H1 (cell line): ENCODE measurements at places on chromosomes 5 and 9. TPM values are rescaled to one million over a fixed set of nuclear protein-coding genes. Genes with fewer than 3 reads are reported as not detected.
A peak's percentile ranks its signal among the peaks of the same experiment; 100 is the strongest.

DNA sequence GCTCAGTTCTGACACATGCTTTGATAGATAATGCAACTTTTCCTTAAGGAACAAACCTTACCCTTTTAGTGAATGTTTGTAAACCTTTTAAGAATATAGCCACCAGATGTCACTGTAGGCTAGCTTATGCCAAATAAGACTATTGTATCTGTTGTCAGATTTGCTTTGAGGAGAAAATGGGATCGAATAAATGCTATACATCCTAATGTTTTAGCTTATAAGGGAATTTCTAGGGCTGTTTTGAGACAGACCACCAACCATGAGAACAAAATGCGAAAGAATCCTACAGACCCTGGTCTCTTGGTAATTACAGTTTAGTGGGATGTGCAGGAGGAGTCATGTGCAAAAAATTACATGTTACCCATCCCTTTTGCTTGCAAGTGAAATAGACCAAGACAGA lies 127.6 kb upstream of the NMUR2 start:
- DNase-seq, result no peak

GRCh38 chr5:34735491-34736426 lies 79.6 kb downstream of the RAI14 start:
- DNase-seq, result no peak

GRCh38 chr5:61409568-61409967 lies 77.5 kb downstream of the ZSWIM6 start:
- DNase-seq, result no peak

DNA sequence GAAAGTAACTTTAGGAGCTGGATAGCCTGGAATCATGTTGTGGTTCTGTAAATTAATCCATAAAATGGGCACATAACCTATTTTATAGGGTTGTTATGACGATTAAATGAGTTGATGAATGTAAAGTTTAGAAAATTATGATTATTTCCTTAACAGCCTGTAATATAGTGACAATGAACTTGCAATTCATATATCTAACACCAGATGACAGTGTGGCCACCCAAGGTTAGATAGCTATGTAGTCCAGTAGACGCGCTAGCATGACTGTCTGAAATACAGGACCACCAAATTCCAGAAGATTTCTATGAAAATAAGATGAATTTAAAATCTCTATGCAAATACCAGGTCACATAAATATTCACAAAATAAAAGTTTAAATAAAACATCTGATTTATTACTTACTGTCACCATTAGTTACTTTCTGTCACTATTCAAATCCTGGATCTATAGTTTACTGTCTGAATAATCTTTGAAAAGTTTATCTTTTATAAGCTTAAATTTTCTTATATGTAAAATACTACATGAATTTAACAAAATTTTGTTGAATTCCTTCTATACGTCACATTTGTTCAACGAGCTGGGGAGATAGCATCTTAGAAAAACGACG lies 26.1 kb upstream of the MACIR start:
- no peak for DNase-seq

GRCh38 chr5:136060963-136061362 lies 32.2 kb downstream of the TGFBI start:
- DNase-seq, result no peak

DNA sequence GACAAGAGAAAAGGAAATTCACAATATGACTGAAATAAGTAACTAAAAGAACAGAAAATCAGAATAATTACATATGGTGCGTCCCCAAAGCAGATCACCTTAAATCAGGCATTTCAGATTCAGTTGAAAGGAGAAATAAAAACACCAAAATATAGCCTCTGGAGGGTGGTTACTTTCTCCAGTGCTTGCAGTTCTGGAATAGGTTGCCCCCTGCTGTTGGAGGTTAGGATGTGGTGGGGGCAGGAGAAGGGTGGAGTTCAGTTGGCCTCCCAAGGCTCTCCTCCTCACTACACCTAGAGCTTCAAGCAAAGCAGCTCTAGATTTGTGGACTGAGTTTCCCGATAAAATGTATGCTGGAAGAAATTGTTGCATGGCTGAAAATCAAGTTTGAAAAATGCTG lies 338.2 kb upstream of the TLE4 start:
- peak; percentile 34 for DNase-seq

GRCh38 chr9:131752231-131752884 lies 12.5 kb upstream of the RAPGEF1 start:
- DNase-seq, result no peak

GRCh38 chr9:105073147-105073546 lies 145.2 kb upstream of the ABCA1 start:
- DNase-seq, result no peak

DNA sequence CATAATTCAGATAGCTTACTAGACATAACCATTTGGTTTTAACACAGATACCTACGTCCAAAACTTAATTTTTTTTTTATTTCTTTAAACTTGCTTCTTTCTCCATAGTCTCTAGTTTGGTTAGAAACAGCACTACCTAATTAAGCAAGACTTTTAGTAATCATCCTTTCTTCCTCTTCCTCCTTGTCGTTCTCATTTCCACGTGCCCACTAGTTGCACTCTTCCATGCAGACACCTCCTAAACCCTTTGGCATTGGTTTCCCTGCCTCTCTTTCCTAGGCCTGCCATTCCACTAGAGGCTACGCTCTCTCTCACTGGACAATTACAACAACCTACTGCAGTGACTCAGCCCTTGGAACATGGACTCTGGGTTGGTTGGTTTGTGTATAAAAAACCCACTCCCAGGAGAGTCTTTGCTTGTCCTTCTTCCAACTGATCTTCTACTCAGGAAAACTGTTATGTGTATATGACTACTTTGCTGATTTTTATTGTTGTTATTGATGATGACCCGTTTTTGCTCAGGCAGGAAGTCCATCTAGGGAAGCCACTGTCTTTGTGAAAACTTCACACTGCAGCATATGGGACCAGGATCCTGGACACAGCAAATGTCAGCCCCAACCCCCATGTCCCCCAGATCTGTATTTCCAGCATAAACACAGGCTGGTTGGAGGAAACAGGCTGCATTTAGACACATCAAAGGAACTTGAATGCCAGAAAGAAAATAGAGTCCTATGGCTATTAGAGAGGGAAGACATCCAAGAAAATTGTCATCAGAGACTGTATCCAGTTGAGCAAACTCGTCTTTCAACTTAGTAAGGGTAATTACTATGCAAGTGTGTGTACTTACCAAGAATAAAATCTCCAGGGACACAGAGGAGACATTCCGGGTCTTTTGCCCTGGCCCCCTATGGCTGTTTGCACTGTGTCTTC lies 503.2 kb downstream of the GADD45G start:
- no peak for DNase-seq

- no peak for DNase-seq
Measured at GRCh38 chr5:173932695-173933139, 44.6 kb downstream of the CPEB4 start.

- DNase-seq, result no peak
Measured at GRCh38 chr5:109347252-109347888, 62.4 kb downstream of the PJA2 start.

DNA sequence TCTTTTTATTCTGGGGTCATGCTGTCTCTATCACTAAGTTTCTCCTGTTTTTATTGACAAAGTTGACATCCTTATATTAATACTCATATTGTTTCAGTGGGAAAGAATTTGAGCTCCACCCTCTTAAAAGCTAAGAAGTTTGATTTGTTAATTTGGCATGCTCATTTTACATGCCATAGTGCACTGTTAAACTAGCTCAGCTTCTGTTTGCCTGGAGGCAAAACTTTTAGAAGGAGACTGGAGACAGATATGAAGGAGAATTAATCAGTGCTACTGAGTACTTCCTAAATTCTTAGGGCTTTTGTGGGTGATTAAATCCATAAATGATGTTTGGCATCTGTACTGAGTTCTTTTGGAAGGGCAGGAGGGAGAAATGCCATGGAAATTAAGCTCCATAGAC lies 138.9 kb downstream of the NTRK2 start:
- no peak for DNase-seq

- no peak for DNase-seq
Measured at GRCh38 chr9:90884178-90884577, 82.6 kb downstream of the SYK start.

- no peak for DNase-seq
Measured at GRCh38 chr9:36456480-36457065, 56.5 kb upstream of the RNF38 start.

GRCh38 chr5:149001162-149001561 lies 61.7 kb downstream of the SH3TC2 start:
- DNase-seq, result no peak

- no peak for DNase-seq
Measured at GRCh38 chr5:93887678-93888077, 146.3 kb upstream of the POU5F2 start.

DNA sequence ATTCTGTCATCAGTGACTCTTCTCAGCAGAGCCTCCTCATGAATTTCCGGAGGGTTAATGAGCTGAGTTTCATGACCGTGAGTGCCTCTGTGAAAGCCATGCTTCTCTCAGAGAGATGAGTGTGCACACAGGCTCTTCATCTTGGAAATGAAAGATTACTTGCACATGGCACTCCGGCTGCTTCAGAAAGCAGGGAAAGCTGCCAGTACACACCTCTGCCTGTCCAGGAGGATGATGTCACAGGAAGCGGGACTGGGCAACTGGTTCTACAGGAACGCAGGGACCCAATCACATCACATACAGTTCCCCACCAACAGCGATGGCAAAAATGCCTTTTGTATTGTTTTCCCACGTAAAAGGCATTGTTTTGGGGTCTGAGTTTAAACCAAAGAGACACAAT lies 286.0 kb upstream of the DAP start:
- DNase-seq, result no peak

The NR2F1-AS1 gene
- total RNA-seq, result 1.6 and 2.1 TPM in 2 replicates

The IL3 gene
- not detected in 2 replicates for total RNA-seq

The IGFBPL1 gene
- total RNA-seq, result 33.8 and 36.6 TPM in 2 replicates

The CDX1 gene
- not detected in 2 replicates for total RNA-seq

The CCL21 gene
- not detected in 2 replicates for total RNA-seq

The SLC1A1 gene
- 10.3 and 11.7 TPM in 2 replicates for total RNA-seq

The PRR16 gene
- 0.73 and 1.0 TPM in 2 replicates for total RNA-seq

The ORM1 gene
- total RNA-seq, result not detected in 2 replicates

The HEMGN gene
- total RNA-seq, result not detected in 2 replicates

The PCBD2 gene
- total RNA-seq, result 7.2 and 10.3 TPM in 2 replicates

The CSNK1A1 gene
- 244 and 254 TPM in 2 replicates for total RNA-seq

The IFNA5 gene
- total RNA-seq, result not detected in 2 replicates

The FOXD4 gene
- 0.25 TPM in 1 of 2 replicates, not detected in the other for total RNA-seq
